ENCODE measurements at places on chromosomes 3 and 15.

- DNase-seq, result peak; percentile 66
Measured at GRCh38 chr15:75348034-75348561, 1.3 kb downstream of the NEIL1 start.

DNA sequence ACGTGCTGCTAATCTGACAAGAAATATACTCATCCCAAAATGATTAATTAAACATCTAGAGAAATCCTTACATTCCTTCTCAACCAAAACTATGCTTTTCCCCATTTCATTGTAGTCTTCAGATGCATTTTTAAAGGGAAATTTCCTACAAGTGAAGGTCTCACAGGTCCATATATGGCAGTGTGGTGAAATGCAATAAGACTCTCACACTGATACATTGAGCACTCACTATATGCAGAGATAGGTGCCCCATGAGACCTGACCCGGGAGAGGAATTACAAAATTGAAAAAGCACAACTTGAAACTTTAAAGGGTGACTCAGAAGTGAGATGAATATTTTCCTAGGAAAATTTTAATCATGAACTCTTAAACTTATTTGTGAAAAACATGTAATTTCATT is 629.2 kb upstream of the NAALADL2 start:
- DNase-seq, result no peak

GRCh38 chr3:59517388-59517787 is 467.6 kb upstream of the CFAP20DC start:
- no peak for DNase-seq

- DNase-seq, result no peak
Measured at GRCh38 chr3:50226888-50227389, 9.1 kb upstream of the GNAI2 start.

DNA sequence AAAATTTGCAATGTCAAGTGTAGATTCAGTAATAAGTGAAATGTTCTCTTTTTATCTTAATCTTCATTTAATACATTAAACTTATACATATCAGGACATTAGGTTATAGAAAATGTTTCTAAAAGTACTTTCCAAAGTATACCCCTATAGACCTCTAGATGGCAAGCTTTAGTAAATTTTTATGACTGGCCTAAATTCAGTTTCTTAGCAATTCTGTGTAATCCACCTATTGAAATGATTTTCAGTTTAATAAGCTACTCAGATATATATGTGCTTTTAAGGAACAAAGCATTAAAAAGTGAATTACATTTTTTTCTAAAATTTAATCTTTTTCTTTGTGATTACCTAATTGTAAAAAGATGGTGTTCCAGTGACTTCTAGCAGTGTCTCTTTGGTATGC is 342.2 kb downstream of the GBE1 start:
- DNase-seq, result peak; percentile 2

DNA sequence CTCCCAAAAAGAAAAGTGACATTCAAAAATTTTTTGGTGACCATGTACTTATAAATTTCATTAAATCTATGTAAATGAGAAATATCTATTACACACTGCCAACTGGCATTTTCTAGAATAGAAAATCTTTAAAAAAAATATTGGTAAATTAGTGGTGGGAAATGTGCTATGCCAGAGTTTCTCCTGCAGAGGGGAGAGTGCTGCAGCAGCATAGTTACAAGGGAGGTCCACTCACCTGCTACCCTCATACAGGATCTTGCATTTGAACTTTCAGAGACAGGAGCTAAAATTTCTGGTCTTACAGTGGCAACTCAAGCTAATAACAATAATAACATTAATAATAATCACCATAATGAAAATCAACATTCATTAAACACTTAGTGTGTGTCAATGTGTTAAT is 459.6 kb downstream of the NSUN3 start:
- DNase-seq, result peak; percentile 43

DNA sequence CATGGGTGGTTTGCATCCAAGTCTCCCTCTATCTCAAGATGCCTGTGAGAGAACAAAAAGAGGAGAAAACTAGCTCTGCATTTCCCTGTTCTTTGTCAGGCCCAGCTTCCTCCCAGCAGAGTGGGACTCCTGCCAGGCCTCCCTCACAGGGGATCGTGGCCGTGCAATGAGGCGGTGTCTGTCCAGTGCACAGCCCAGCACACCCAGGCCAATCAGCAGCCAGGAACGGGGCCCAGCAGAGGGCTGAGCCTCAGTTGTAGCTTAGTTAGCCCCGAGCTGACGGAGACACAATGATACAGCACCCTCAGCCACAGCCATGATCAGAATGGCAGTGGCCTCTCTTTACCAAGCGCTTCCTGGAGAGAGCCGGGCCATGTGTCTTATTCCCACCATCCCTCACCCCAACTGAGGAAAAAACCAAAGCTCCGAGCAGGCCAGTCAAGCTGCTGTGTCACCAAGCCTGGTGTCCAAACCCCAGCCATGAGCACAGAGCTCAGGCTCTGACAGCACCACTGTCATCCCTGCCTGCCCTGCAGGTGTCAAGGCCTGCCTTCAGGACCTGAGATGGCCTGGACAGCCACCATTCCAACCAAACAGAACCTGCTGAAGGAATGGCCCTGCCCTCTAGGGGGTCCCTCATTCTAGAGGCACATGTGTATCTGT is 71.1 kb downstream of the DNAJB8 start:
- DNase-seq, result no peak
